ENCODE measurements at places on chromosomes 11 and 22.

DNA sequence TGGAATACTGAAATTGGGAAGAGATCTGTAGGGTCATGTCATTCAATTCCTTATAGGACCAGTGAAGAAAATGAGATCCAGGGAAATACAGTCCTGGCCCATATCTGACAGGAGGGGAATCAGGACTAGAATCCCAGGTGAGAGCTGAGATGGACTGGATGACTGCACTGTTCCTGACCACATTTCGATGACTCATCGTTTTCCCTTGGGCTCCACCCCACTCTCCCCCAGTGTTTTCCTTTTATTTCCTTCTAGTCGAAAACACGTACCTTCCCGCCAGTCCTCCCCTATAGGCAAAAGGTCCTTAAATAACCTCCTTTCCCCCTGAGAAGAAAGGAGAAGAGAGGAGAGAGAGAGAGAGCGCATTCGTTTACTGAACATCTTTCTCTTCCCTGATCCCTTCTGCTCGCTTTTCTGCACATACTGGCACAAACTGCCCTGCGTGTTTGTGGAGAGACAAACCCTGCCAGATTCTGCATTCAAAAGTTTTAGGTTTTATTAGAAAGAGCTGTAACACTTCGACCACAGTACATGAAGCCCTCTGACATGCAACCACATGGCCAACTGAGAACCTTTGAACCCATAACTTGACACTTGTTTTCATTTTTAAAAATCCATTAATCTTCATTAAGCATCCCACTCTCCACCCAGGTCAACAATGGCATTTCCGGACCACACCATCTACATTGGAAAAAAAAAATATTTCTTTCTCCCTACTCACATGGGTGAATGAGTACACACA, 565.7 kb downstream of the METTL15 start:
- DNase-seq, result no peak

- no peak for DNase-seq
Measured at GRCh38 chr11:3106736-3107524, 49.7 kb upstream of the CARS1 start.

GRCh38 chr11:30281476-30282288, 41.2 kb upstream of the ARL14EP start:
- DNase-seq, result no peak

GRCh38 chr11:98277251-98277912, 743.4 kb upstream of the CNTN5 start:
- DNase-seq, result no peak
